ENCODE measurements at places on chromosomes 7 and 10.

DNA sequence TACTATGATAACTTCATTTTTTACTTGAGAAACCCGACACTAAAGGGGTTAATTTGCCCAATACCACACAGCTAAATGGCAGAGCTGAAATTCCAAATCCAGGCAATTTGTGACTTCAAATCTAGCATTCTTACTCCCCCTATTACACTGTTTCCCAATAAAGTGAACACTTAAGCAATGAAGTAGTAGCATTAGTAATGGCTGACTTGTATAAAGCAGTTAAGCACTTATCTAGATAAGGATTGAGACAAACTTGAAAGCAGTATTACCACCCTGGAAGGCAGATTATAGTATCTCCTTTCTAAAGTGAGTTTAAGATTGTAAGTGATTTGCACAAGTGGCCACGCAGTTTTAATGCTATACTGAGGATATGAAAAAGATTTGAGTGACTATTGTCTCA is 39.3 kb downstream of the WASL start:
- no peak for DNase-seq

DNA sequence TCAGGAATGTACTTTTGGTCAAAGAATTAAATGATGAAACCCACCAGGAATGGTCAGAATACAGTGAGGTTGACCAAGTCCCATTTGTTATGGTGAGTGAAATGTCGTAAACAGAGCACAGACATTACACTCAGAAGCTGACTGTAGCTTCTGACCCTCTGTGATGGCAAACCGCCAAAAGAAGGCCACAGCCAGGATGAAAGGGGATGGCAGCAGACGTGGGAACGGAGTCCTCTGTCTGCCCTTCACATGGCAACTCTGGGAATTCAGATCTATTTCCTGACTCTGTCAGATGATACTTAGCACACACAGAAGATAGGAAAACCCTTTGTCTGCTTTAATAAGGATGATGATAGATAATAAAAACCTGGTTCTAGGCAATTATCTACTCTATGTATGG is 757.1 kb downstream of the SORCS3 start:
- no peak for DNase-seq

- no peak for DNase-seq
Measured at GRCh38 chr7:12655161-12655560, 32.3 kb upstream of the ARL4A start.

DNA sequence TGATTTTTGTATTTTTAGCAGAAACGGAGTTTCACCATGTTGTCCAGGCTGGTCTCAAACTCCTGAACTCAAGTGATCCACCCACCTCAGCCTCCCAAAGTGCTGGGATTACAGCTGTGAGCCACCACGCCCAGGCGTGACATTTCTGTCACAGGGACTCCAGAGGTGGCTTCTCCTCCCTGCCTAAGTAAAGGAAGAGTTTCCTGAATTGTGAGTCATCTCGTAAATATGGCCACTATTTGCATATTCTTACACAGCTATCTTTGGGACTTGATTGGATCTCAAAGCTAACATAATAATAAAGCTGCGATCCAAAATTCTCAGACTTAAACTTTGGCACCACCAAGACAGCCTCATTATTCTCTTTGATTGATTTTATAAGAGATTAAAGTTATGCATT is 50.1 kb downstream of the ADARB2 start:
- no peak for DNase-seq

GRCh38 chr7:37853468-37853867 is 5.1 kb downstream of the NME8 start:
- DNase-seq = no peak

Measured in activated naive CD8-positive, alpha-beta T cell treated with anti-CD3 and anti-CD28 coated beads, Interleukin-2, amount 50 U/mL, for 24 hours (primary cell).